ENCODE measurements at places on chromosomes 5 and 9. TPM values are rescaled to one million over a fixed set of nuclear protein-coding genes. Genes with fewer than 3 reads are reported as not detected.
A peak's percentile ranks its signal among the peaks of the same experiment; 100 is the strongest.

The CCNO gene
- total RNA-seq, result 7.6 TPM

The ABO gene
- total RNA-seq, result 4.2 TPM

- no peak for DNase-seq
Observed at GRCh38 chr5:151750121-151750520, 8.3 kb downstream of the ATOX1 start.

The DPYSL3 gene
- 5.2 TPM for total RNA-seq

- no peak for DNase-seq
Observed at GRCh38 chr9:34334337-34334824, 5.0 kb downstream of the NUDT2 start.

GRCh38 chr9:124132671-124133147, 121.1 kb downstream of the LHX2 start:
- no peak for DNase-seq

The DOCK2 gene
- 1.6 TPM for total RNA-seq

- DNase-seq, result no peak
Observed at GRCh38 chr5:2908086-2908485, 156.6 kb upstream of the IRX2 start.

GRCh38 chr9:83920469-83920926, 734 bp downstream of the KIF27 start:
- DNase-seq, result no peak

The ZNF454 gene
- 3.1 TPM for total RNA-seq

DNA sequence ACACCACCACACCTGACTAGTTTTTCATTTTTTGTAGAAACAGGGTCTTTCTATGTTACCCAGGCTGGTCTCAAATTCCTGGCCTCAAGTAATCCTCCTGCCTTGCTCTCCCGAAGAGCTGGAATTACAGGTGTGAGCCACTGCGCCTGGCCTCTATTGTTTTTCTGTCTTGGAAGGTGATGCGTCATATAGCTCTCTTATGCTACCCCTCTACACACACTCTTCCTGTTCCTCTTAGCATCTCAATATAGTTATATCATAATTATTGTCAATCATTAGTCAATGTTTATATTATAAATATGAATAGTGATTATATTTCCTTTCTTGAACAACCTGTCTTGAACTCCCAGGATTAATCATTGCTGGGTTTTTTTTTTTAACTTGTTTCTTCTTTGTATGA, 7.3 kb downstream of the PKD2L2 start:
- no peak for DNase-seq

DNA sequence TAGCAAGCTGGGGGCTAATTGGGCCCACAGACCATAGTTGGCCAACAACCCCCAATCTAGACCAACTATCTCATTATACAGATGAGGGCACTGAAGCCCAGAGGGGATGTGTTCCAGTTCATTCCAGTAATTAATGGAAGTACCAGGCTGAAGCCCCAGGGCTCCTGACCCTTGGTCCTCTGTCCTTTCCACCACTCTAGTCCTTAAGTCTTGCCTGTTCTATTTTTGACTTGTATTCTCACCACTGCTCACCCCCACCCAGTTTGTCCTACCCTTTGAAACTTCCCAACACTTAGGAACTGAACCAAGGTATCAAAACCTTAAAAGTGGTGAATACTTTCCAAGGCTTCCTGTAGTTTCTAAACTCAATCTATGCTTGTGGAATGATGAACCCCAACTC, 407.4 kb downstream of the ENC1 start:
- no peak for DNase-seq

DNA sequence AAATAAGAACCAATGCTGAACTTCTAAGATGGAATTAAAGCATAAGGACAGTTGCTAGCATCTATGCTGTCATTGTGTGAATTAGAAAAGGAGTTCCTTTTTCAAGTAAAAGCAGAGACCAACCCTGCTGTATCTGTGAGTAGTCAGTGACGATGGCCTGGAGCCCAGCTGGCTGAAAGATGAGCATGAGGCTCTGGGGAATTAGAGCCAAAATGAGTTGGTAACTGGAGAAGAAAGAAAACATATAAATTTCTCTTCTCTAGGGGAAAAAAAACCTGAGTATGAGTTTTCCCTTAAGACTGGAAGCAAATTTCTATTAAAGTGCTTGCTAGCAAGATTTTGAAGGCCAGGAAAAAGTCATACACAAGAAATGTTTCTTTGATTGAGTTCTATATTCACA, 1.6 kb upstream of the SPZ1 start:
- no peak for DNase-seq

- DNase-seq, result no peak
Observed at GRCh38 chr5:7471710-7472109, 75.8 kb downstream of the ADCY2 start.

- DNase-seq, result no peak
Observed at GRCh38 chr5:2783223-2783622, 31.7 kb upstream of the IRX2 start.

The SEMA6A gene
- total RNA-seq, result 17.3 TPM

The JMY gene
- 9.4 TPM for total RNA-seq

DNA sequence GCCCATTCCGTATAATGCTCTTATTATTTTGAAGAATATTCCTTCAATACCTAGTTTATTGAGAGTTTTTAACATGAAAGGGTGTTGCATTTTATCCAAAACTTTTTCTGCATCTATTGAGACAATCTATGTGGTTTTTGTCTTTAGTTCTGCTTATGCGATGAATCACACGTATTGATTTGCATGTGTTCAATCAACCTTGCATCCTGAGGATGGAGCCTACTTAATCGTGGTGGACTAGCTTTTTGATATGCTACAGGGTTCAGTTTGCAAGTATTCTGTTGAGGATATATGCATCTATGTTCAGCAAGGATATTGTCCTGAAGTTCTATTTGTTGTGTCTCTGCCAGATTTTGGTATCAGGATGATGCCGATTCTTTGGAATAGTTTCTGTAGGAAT, 1070.3 kb upstream of the CDH18 start:
- no peak for DNase-seq

DNA sequence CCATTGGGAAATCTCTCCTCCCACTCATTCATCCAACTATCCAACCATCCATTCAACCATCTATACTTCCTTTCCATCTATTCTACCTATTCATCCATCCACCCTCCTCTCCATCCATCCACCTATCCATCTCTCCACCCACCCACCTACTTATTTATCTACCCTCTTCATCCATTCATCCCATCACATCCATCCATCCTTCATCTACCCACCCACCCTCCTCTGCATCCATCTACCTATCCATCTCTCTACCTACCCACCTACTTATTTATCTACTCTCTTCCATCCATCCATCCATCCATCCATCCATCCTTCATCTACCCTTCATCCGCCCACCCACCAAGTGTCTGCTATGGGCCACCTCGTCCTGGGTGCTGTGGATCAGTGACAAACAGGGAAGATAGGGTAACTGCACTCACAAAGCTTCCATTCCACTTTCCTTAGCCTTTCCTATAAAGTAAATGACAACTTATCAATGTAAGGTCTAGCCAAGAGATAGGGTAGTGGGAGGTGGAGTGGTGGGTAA, 96.8 kb upstream of the PANK3 start:
- no peak for DNase-seq

DNA sequence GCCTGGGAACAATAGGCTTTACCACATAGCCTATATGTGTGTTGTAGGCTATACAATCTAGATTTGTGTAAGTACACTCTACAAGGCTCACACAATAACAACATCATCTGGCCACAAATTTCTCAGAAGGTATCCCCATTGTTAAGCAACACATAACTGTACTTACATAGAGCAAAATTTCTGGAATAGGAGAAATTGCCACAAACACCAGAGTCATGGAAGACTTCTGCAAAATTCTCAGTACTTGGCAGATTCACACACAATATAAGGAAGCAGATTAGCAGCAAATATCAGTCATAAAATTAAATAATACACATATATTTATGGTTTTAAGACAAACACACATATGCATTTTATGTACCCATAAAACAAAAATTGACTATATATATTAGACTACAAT, 16.4 kb downstream of the GNAQ start:
- DNase-seq, result no peak

The ACSL6 gene
- 1.1 TPM for total RNA-seq

GRCh38 chr9:120327322-120327721, 252.6 kb downstream of the CDK5RAP2 start:
- DNase-seq, result peak; percentile 17

The COL15A1 gene
- total RNA-seq, result 43.4 TPM

- DNase-seq, result no peak
Observed at GRCh38 chr9:34898846-34899245, 59.2 kb upstream of the PHF24 start.

DNA sequence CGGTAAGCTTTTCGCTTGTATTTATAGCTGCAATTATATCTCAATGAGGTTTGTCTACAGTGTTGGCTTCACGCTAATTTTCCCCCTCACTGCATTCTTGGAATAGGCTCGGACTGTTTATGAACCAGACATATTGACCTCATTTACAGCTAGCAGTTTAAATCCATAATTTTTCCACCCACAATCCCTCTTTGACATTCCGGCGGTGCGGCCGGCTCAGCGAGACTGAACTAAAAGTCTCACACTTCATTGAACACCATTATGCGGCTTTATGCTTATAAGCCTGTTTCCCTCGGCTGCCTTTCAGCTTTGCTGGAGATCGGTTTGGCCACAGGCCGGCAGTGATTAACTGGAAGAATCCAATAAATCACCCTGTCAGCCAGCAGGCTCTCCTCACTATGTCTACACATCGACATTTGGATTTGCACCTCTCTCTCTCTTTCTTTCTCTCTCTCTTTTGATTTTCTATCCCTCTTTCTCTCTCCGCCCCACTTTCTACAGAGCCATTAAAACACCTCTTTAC, 315.0 kb upstream of the TLE4 start:
- no peak for DNase-seq

DNA sequence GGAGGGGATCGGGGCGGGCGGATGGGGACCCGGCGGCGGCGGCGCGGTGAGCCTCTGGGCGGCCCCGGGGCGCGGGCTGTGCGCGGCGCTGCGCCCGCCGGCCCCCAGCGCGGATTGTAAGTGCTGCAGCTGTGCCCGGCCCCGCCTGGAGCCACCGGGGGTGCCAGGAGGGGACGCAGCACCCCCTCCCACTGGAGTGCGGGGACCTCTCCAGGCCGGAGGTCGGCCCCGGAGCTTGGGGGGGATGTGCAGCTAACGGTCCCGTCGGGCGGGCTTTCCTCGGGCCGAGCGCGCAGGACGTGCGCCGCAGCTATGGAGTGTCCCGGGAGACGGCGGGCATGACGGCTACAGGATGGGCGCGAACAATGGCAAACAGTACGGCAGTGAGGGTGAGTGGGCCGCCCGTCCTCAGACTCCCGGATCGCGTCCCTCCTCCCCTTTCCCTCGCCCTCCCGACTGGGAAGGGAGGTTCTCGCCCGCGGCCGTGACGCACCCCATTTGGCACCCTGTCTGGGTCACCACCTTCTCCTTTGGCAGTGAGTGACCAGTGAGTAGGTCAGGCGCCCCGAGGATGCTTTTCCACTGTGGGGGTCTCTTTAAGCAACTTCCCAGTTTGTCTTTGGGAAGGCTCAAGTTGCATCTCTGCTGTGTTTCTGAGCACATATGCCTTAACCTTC, 483 bp downstream of the FBXL7 start:
- peak; percentile 72 for DNase-seq

- no peak for DNase-seq
Observed at GRCh38 chr5:118818604-118819003, 169.7 kb downstream of the DTWD2 start.

The PNPLA7 gene
- total RNA-seq, result 7.1 TPM

The IRX1 gene
- 0.09 TPM for total RNA-seq

The CDH9 gene
- not detected for total RNA-seq

The HEMGN gene
- not detected for total RNA-seq

The GBGT1 gene
- 3.8 TPM for total RNA-seq

GRCh38 chr5:59790376-59790775, 103.2 kb downstream of the PDE4D start:
- no peak for DNase-seq

DNA sequence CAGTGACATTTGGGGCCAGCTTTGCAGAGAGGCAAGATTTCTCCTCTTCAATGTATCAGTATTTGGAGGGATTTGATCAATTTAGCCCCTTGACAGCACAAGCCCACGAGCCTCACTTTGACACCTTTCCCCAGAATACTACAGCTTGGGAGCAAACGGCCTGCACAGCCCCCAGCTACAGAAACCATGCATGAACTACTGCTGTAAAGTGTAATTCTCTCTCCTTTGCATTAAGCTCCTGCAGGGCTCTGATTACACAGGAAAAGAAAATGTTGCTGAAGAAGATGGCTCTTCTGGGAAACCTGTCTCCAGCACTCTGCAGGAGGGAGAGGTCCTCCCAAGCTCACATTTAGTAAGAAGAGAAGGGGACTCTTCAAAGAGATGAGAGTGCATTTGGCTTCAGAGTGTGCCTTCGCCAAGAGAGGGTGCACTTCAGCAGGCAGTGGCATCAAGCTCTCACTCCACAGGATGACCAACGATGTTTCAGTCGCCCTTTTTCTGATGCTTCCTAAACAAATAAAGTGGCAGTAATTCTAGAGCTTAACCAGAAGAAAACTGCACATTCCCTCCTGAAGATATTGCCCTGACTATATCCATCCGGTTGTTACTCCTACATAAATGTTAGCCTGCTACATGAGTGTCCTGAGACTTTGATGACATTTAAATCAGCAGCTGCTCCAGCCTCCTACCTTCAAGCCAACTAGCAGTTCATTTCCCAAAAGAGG, 272.2 kb downstream of the AUH start:
- no peak for DNase-seq

The PCDHGB5 gene
- total RNA-seq, result 4.0 TPM

The NUTM2F gene
- total RNA-seq, result not detected

DNA sequence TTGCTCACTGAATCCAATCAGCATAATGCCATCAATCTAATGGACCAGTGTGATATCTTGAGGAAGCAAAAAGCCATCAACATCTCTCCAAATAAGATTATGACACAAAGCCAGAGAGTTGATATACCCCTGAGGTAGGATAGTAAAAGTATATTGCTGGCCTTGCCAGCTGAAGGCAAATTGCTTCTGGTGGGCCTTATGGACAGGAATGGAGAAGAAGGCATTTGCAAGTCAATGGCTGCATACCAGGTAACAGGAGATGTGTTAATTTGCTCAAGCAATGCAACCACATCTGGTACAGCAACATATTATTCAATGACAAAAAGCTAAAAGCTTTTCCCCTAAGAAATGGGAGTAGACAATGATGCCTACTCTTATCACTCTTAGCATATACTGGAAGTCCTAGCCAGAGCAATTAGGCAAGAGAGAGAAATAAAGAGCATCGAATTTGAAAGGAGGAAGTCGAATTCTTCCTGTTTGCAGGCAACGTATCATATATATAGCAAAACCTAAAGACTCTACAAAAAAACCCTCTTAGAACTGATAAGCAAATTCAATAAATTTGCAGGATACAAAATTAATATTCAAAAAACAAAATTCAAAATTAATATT, 216.1 kb upstream of the RASA1 start:
- no peak for DNase-seq

- no peak for DNase-seq
Observed at GRCh38 chr5:61578858-61579503, 246.9 kb downstream of the ZSWIM6 start.

The ARSI gene
- total RNA-seq, result 0.22 TPM
